ENCODE measurements at places on chromosomes 11 and 22. TPM values are rescaled to one million over a fixed set of nuclear protein-coding genes. Genes with fewer than 3 reads are reported as not detected.

Gene MUC5AC
- total RNA-seq = 1,253 TPM

Gene OR8B2
- total RNA-seq = not detected

GRCh38 chr22:19556963-19557545 lies 32.8 kb upstream of the CLDN5 start:
- no peak for DNase-seq

GRCh38 chr11:131985846-131986301 lies 615.5 kb downstream of the NTM start:
- no peak for DNase-seq

DNA sequence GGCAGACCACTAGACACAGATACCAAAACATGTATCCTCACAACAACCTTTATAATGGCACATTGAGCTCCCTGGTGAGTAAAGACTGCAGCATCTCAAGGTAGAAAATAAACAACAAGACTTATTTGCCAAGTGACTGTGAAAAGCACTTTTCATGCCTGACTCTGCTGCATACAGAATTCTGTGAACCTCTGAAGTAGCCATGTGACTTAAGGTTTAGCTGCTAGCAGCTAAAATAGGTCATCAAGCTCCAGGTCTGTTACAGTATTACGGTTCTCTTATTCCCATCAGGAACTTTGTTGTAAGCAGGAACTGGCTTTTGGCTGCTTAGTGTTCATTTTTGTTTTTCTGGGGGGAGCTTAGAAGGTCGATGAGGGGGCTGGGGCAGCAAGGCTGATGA lies 139.4 kb downstream of the PAX6 start:
- DNase-seq = no peak

DNA sequence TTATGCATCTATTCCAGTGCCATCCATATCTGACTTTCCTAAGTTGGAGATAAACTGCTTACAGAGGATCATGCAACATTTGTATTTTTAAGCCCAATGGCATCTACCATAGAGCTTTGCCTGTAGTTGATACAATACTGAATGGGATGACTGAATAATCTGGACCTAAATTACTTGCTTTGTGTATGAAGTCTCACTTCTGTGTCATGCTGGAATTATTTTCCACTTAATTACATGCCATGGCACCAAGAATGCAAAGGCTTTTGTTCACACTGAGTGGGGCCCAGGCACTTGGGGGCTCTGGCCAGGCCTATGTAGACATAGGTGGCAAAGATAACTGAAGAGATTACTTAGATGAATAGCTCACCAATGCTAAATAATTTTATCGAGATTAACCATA lies 51.6 kb downstream of the OPCML start:
- no peak for DNase-seq

DNA sequence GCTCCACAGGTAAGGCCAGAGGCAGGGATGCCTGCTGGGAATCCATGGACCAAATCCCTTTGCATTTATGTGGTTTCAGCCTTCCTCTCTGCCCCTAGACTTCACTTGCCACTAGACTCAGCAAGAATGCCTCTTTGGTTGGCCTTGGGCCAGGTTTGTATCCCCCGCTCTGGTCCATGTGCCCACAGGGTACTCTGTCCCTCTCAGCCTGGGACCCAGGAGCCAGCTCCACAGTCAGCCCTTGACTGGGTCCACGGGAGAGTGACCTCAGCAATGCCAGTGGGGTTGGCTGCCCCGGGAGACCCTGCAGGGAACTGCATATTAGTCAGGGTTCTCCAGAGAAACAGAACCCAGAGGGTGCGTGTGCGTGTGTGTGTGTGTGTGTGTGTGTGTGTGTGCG lies 28.3 kb upstream of the LINC01488 start:
- DNase-seq = no peak
